A549 (cell line): ENCODE measurements at places on chromosomes 3 and 15.

DNA sequence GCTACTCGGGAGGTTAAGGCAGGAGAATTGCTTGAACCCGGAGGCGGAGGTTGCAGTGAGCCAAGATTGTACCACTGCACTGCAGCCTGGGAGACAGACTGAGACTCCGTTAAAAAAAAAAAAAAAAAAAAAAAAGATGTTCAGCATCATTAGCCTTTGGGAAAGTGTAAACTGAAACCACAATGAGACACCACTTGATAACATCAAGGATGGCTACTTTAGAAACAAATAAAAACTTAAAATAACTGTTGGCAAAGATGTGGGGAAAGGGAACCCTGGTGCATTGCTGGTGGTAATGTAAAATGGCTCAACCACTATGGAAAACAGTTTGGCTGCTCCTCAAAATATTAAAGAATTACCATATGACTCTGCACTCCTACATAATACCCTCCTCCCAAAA, 1.9 kb downstream of the LEO1 start:
- no peak for DNase-seq

GRCh38 chr3:53803124-53803815, 42.9 kb downstream of the CHDH start:
- no peak for DNase-seq

- DNase-seq = no peak
These were observed 145.7 kb upstream of the KCNH8 start for GRCh38 chr3:19002606-19003005.

DNA sequence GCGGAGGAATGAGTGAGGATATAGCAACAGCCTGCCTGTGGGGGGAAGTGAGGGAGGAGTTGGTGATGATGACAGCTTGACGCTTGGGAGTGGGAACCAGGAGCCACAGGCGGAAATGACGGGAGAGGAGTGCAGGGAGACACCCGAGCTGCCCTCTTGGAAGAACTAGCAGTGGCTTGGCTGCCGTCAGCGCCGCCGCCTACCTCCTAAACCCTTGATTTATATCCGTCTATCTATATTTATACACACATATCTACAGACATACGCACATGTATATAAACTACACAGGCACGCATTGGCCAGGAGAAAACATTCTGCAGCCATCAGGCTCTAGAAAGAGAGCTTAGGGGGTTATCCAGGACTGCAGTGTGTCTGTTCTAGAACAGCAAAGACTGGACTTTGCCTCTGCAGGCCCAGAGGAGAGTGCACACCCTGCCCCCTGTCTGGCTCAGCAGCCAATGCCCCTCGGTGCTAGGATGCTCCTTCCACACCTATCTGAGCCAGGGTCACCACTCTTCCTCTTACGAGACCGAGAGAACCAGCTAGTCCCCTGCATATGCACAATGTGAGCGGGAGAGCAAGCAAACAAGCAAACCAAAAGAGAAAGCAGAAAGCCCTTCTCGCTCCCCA, 45.3 kb upstream of the MAGEF1 start:
- no peak for DNase-seq

- DNase-seq = no peak
These were observed 118.8 kb upstream of the GALNT15 start for GRCh38 chr3:16055606-16056211.

- DNase-seq = no peak
These were observed 9.2 kb upstream of the CBLB start for GRCh38 chr3:105878061-105878460.

DNA sequence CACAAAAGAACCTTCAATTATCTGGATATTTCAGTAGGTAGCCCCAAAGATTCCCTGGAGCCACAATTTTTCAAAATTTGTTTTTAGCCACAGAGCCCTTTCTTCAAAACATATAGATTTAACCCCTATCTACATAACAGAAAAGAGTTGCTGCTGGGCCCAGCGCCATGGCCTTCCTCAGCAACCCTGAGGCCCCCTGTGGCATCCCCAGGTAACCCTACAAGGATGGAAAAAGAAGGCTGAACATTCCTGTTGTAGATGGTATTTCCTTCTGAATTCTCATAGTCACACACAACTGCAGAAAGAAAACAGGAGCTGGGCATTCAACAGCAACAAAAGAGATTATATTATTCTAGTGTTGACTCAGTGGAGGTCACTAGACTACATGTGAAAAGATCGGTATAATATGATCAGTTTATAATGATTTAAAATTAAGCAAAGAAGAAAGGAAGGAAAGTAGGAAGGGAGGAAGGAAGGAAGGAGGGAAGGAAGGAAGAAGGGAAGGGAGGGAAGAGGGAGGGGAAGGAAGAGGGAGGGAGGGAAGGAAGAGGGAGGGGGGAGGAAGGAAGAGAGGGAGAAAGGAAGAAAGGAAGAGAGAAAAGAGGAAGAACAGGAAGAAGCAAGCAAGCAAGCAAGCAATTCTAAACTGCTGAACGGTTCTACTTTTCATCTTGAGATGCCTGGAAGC, 342.5 kb upstream of the NR2F2 start:
- DNase-seq = no peak

GRCh38 chr3:36257158-36257852, 123.0 kb upstream of the STAC start:
- DNase-seq = no peak

- DNase-seq = no peak
These were observed 58.0 kb upstream of the HERC1 start for GRCh38 chr15:63891768-63892133.

- DNase-seq = no peak
These were observed 443.1 kb downstream of the AGBL1 start for GRCh38 chr15:86522721-86523120.
